ENCODE measurements at places on chromosomes 2 and 18.

- no peak for DNase-seq
Observed at GRCh38 chr2:40120026-40120425, 331.9 kb downstream of the SLC8A1 start.

DNA sequence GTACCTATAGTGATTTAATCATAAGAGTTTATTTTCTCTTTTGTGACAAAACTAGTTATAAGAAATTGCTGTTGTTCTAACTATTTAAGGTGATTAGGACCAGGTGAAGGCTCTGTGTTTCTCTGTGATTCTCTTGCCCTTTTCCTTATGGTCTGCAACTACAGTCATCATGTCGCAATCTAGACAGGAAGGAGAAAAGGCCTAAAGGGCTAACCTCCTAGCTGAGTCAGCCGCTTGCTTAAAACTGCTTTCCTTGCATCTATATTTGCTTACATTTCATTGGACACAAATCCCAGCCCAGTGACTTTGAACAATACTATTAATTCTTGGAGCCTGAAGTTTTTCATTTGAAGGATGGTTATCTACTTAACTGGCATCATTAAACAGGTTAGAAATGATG lies 93.1 kb downstream of the PIK3C3 start:
- no peak for DNase-seq

- no peak for DNase-seq
Observed at GRCh38 chr2:46979571-46979979, 64.0 kb upstream of the MCFD2 start.

DNA sequence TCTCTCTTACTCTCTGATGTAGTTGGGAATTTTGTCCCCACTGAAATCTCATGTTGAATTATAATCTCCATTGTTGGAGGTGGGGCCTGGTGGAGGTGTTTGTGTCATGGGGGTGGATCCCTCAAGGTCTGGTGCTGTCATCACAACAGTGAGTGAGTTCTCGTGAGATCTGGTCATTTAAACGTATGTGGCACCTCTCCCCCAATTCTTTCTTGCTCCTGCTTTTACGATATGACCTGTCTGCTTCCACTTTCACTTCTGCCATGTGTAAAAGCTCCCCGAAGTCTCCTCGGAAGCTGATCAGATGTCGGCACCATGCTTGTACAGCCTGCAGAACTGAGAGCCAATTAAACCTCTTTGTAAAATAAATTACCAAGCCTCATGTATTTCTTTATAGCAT lies 337.8 kb upstream of the CDH2 start:
- no peak for DNase-seq

DNA sequence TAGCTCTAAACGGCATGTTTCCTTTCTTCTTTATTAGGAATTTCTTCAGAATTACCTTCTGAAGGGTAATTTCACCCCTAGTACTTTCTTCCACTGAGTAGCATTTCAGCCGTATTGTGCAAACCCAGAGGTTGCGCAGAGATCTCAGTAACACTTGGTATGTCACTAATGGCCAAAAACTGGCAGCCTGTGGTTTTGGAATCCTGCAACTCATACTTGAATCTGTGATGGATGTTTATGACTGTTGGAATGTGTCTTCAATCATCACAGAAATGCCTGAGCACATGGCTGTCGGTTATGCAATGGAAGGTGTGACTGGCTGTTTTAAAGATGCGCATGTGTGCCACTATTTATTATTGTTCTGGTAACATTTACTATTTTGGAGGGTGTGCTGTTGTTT lies 100.0 kb downstream of the COLEC12 start:
- DNase-seq: no peak

DNA sequence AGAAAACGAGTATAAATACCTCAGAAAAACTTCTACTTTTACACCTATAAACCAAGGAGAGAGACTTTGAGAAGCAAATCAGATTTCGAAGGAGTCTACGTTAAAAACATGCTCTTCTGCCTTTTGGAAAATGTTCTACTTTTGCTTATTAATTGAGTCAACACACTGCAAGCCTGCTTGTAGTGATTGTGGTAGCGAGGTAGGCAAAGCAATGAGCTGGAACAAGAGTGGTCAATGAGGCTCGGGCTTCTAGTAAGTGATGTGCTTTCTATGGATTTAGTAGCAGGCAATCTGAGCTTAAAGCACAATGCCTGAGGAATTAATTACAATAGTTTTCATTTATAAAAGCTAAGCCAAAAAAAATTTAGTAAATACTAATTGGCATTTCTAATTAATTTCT lies 103.4 kb upstream of the TFCP2L1 start:
- no peak for DNase-seq

- DNase-seq: no peak
Observed at GRCh38 chr18:1294229-1294628, 389.6 kb downstream of the ADCYAP1 start.

DNA sequence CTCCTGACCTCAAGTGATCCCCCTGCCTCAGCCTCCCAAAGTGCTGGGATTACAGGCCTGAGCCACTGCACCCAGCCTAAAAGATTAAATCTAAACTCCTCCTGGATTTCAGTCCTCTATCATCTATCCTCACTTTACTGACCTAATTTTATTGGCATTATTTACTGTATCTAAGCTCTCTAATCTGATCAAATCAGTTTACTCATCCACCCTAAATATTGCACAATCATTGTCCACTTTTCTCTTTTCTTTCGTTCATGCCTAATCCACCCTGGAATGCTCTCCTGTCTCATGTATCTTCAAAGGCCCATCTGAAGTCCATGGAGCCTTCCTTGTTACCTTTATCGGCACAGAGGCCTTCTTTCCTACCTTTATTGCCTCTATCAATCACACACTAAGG lies 31.6 kb upstream of the GPR155 start:
- no peak for DNase-seq

- no peak for DNase-seq
Observed at GRCh38 chr18:39591649-39592048, 2026.1 kb upstream of the CELF4 start.

DNA sequence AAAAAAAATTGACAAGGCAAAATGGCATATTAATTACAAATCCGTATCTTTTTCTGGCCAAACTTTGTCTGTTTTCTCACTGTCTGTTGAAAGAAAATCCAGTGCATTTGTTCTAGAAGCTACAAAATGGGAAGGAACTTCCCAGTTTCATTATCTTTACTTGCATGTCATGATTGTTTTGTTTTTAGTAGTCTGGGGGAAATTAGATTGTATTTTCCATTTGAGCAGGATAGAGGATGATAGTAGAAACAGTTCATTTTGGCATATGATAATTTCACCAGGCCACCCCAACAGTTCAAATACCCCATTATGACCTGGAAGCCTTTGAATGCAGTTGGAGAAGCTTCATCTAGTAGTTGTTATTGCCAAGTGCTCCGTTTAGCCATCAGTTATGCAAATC lies 77.5 kb upstream of the RANBP2 start:
- no peak for DNase-seq

DNA sequence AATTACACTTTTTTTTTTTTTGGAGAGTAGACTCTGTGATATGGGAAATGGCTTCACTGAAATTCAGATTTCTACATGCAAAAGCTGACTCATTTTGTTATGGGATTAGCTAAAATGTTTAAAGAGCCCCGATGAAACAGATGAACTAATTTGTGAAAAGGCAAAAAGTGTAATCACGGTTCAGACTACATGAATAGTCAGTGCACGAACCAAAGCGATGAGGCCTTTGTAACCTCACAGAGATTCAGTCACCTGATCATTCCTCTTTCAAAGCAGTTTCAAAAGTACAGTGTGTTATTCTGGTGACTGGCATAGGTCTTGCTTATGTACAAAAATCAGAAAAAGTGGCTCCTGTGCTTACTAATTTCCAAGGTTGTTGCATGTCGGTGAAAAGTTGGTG lies 44.6 kb downstream of the TGIF1 start:
- no peak for DNase-seq

DNA sequence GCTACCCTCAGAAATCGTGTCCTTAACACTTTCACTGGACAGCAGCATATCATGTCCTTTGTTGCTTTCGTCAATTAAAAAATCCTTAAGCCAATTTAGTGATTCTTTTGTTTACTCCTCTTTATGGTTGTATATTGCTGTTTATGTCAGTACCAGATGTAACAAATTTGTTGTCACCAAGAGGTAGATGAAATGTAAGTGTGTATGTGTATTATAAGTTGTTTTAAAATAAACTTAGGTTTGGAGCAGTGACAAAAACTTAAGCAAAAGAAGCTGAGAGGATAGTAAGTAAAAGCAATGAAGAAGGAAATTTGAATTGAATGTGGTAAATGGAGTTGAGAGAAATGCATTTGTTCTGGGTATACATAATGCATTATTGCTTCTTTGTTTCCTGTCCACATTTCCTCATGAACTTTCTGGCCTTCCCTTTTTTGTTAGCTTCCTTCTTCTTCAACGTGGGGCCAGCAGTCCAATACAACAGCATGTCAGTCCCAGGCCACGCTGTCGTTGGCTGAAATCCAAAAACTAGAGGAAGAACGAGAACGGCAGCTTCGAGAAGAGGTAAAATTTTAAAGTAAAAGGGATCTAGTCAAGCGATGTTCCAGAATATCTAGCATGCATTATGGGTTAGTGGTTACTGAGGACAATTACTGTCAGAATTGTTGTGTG lies 30.5 kb upstream of the SNORC start:
- no peak for DNase-seq

GRCh38 chr18:73551211-73551610 lies 596.4 kb downstream of the FBXO15 start:
- DNase-seq: no peak

DNA sequence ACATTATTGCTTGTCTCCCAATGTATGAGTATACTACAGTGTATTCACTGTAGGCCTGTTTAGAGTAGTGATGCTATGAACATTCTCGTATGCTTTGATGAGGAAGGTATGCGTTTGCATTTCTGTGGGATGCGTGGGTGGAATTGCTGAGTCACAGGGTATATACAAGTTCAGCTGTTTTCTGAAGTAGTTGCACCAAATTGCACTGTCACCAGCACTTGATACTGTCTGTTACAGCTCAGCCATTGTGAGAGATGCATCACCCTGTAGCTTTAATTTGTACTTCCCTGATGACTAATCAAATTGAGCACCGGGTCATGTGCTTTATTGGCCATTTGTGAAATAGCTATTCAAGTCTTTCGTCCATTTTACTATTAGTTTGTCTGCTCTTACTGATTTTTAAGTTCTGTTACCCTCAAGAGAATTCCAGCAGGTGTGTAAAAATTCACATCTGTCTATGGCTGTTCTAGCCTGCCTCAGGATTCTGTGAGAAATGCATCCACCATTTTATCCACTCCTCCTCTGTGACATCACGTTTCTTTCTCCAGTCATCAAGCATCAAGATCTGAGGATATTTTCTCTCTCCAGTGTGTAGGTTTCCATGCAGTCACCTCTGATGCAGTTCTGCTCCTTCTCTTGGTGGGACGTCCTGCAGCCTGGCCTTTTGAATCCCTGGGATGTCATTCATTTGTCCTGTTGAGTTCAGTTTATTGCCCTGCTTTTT lies 72.5 kb downstream of the DGKD start:
- DNase-seq: no peak

- DNase-seq: no peak
Observed at GRCh38 chr18:35502052-35502451, 4.3 kb upstream of the INO80C start.

DNA sequence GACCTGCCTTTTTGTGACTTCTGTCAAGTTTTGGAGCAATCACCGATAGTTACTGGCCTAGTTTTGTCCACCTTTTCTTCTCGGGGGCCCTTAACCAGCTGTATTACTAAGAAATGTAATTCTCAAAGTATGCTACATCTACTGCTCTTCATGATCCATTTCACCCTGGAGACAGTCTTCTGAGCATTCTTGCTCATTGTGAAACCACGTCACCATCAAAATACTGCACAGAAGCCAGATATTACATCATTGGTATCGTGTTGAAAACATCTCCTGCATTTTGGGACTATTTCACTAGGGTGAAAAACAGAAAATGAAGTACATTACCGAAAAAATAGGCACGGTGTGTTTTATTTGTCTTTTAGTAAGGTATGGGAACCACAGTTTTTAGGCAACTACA lies 11.7 kb downstream of the LYPD6B start:
- DNase-seq: no peak

DNA sequence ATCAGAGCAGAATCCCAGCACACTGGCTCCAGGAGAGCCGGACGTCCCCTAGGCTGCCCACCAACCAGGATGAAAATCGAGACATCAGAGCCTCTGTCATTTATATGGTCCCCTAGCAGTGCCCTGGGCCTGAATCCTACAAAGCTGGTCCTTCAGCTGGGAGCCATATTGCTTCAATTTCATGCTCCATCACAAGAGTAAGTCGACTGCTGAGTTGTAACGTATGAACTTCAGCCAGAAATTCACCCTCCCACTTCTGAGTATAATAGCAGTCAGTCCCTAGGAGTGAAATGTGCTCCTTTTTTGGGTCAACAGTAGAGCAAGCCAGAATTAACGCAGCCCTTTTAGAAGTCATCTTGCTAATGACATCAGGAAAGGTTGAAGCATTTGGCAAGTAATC lies 126.4 kb downstream of the CCBE1 start:
- no peak for DNase-seq

GRCh38 chr18:44594799-44595467 lies 85.8 kb upstream of the SETBP1 start:
- DNase-seq: no peak

GRCh38 chr2:85680707-85681371 lies 12.8 kb upstream of the SFTPB start:
- DNase-seq: no peak

DNA sequence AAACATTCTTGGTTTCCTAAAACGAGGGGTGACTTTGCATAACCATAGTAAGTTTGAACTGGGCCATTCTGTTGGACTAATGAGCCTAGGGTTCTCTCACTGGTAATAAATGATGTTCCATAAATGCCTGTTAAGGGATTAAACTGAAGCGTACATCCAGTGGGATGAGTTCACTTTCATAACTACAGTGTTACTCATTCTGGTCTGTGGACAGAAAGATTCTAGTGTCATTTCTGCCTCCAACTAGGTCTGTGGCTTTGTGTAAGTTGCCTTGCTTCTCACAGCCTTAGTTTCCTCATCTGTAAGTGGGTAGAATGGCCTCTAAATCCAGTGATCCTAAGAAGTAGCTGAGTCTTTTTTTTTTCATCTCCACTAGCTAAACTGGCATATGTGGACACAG lies 1860.6 kb upstream of the PIK3C3 start:
- no peak for DNase-seq

- no peak for DNase-seq
Observed at GRCh38 chr18:59690996-59691395, 6.2 kb downstream of the CCBE1 start.

DNA sequence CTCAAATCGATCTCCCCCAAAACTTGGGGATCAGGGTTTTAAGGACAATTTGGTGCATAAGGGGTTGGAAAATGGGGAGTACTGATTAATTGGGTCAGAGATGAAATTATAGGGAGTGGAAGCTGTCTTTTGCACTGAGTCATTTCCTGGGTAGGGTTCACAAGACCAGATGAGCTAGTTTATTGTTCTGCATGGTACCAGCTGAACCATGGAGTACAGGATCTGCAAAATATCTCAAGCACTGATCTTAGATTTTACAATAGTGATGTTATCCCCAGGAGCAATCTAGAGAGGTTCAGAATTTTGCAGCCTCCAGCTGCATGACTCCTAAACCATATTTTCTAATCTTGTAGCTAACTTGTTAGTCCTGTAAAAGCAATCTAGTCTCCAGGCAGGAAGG lies 73.1 kb downstream of the CPO start:
- DNase-seq: no peak
